ENCODE measurements at places on chromosomes 5 and 9.

DNA sequence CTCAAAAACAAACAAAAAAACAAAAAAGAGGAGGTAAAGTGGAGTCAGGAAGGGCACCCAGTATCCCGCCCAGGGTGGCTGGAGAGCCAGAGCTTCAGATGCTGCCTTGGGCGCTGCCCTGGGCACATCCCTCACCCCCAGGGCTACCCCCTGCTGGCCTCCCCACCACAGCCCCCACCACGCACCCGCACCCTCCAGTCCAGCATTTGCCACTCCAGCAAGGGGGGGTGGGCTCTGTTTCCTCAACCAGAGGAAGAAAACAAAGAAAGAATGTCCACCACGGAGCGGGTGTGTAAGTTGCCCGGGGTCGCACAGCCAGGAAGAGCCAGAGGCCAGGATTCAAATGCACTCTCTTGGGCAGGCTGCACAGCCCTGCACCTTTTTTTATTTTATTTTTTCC is 86.1 kb downstream of the NTNG2 start:
- no peak for DNase-seq

DNA sequence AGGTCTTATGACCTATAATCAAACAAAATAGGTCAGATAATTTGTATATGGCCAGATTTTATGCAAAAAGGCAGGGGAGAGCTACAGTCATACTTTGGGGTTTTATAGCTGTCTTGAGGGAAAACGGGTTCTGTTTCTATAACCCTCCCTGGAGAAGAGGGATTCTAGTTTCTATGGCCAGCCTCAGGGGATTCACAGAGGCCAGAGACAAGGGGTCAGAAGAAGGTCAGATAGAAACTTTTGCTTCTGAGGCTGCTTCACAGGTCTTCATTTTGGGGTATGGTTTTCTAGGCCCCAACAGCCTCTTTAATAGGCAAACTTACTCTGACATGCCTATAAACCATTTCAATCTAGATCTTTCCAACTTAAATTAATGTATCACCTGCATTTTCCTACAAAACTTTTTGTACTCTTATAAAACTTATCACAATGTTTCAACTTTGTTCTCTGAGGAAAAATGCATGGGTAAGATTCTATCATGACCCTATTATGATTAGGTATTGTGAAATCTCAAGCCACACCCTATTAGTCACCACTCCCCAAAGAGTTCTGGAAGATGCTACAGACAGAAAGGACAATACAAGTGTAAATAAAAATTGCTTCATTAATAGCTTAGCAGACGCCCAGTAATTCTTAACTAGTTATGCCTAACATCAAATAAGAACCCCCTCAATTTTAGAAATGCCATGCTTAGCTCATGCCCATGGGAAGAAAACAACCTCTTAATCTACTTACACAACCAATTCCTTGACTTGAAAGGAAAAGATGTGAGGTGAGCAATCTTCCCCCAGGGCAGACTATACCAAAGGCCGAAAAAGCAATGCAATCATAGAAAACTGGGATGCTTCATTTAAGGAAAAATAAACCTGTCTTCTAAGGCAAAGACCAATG is 396.6 kb downstream of the TLR4 start:
- DNase-seq, result no peak

- no peak for DNase-seq
Observed at GRCh38 chr5:39399135-39400036, 25.4 kb downstream of the DAB2 start.

GRCh38 chr9:135243201-135244190 is 156.0 kb downstream of the OLFM1 start:
- no peak for DNase-seq

GRCh38 chr5:128538000-128538249 is at the start of gene FBN2:
Gene FBN2, minus strand, starts transcription at chr5:128538245. Its CDS starts 642 bp downstream, at chr5:128537603.
- no peak for DNase-seq

DNA sequence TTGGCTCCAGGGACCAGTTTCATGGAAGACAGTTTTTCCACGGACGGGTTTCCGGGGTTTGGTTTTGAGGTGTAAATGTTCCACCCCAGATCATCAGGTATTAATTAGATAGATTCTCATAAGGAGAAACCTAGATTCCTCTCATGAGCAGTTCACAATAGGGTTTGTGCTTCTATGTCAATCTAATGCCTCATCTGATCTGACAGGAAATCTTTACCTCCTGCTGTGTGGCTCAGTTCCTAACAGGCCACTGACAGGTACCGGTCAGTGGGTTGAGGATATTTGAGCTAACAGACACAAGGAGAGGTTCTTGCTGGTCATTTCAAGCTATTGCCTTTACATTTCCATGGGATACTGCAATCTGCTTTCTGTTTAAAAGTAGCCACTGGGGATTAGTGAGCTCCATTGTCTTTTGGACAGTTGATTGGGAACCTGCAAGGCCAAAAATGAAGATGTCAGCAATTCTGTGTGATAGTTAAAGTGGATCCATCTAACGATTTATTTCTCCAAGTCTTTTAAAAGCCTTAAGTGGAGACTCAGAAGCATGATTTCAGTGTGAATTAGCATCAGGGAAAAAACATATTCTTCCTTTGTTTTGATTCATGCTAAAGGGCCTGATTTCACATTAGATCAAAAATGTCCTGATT is 38.6 kb downstream of the MRPS30 start:
- DNase-seq, result no peak

GRCh38 chr5:65288657-65289056 is 193.1 kb downstream of the ADAMTS6 start:
- no peak for DNase-seq

DNA sequence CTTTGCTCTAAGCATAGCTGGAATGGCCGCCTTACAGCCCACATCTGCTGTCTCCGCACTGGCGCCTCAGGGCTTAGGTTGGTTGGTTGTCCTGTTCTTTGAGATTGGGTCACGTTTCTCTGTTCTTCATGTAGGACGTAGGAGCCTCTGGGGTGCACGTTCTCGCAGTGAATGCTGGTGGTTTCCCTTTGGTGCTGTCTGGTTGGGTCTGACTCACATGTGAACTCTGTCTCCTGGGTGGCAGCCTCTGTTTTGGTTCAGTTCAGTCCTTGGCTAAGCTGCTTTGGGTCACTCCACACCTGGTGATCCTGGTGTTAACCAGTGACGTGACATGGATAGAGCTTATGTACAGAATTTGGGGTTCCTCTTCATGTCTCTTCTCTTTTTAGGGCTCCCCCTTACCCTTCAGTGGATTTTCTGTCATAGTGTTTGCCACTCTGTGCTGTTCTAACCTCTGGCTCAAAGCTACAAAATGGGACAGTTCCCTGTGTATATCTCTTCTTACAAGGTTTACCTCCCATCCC is 12.6 kb upstream of the LPCAT1 start:
- DNase-seq, result no peak

DNA sequence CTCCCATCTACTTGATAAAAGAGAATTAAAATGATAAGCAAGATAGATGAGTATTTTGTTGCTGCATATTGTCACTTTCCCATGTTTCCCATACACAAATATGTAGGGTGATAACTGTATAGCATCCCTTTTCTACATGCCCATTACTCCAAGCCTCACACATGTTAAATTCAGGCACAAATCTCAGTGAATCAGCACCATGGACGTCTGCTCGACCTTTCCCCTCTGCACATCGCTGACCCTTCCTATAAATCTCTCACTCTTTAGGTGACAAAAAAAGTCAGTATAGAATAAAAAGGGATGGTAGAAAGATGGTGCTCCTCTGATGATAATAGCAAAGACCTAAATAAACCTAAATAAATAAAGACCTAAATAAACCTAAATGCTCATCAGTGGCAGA is 1097.7 kb upstream of the C9orf72 start:
- no peak for DNase-seq

GRCh38 chr9:106947106-106947900 is 84.3 kb downstream of the ZNF462 start:
- DNase-seq, result no peak

- no peak for DNase-seq
Observed at GRCh38 chr9:127977009-127977883, 3.5 kb downstream of the EEIG1 start.

DNA sequence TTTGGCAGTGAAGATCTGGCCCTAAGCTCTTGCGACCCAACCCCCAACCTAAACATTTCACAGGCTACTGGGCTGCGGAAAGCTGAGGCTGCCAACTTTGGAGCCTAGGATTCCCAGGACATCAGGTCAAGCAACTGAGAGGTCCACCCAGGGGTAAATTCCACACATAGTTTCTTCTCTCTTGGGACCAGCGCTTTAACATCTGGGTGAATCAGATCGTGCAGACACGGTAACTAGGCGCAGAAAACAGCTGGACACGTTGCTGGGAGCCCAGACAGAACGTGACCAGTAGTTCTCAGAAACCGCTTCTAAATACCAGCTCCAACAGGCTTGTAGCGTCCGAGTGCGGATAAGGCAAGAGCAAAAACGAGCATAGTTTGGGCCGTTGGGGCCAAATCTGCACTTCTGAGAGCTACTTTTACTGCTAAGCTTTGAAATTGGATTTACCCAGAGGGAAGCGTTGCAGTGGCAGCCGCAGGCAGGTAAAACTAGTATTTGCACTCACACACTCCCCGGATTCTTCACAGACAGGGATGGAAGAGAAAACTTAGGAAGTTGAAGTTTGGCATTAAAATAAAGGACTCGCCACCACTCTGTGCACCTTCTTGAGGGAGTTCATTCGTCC is 11.8 kb downstream of the ITGA1 start:
- DNase-seq, result no peak

- DNase-seq, result no peak
Observed at GRCh38 chr5:73472116-73472515, 23.5 kb upstream of the FOXD1 start.

- DNase-seq, result no peak
Observed at GRCh38 chr5:131617140-131617822, 17.7 kb downstream of the RAPGEF6 start.

Data from GOT3 (cell line).